ENCODE measurements at places on chromosomes 12 and 14. TPM values are rescaled to one million over a fixed set of nuclear protein-coding genes. Genes with fewer than 3 reads are reported as not detected.
A peak's percentile ranks its signal among the peaks of the same experiment; 100 is the strongest.

DNA sequence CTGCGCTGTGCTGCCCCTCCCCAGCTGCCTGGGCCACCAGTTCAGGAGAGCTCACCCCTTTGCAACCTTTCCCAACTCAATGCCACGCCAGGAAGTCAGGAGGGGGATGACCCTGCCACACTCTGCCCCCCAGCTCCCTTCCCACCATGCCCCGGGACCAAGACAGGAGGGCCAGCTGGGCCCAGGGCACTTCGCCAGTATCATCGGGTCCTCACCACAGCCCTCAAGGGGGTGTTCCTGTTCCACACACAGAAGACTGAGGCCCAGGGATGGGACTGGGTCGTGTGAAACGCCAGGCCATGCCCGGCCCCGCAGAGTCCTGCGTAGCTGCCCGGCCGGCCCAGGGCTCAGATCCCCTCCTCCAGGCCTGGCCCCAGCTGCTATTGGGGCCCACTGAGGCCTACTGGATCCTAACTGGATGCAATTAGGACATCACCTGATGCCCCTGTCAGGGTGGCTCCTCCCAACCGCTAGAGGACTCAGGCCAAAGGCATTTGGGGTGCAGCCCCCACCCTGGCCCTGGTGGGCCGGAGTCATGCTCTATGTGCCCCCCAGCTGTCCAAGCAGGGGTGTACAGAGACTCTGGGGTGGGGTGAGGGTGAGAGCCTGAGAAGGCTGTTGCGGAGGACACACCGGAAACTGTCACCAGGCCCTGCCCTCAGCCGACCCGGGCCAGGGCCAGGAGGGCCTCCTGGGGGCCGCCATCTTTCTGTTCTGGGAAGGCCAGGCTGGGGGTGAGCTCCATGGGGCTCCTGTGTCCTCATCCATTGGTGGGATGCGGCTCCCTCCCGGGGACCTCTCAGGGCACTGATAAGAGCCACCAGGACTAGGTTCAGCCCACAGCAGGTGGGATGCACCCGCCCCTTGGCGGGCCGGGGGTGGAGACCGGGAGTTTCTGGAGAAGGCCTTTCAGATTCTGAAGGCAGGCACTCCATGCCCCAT, 29.3 kb upstream of the ANKRD9 start:
- DNase-seq = no peak
- H3K4me3 ChIP-seq = no peak overlapping the region
- H3K27ac ChIP-seq = no peak overlapping the region
- no peaks in the 10 kb centered on the region for H3K4me1 ChIP-seq
- peaks cover 11% of the 10 kb centered on the region for H3K27me3 ChIP-seq

DNA sequence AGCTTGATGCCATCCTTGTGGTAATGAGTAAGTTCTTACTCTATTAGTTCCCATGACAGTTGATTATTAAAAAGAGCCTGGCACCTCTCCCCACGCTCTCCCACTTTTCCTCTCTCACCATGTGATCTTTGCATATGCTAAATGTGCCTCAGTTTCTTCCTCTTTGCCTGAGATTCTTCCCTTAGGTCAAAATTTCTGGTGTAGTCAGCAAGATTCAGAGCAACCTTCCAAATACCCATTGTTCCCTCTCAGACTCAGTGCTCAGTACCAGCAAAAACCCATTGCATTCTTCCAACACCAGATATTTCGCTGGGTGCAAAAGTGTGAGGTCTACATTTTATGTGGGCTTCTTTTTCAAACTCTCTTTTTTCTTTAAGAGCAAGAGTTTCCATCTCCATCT, 10.8 kb upstream of the USP15 start:
- H3K36me3 ChIP-seq = no peaks in the 10 kb centered on the region
- peaks cover 5% of the 10 kb centered on the region for H3K4me1 ChIP-seq
- no peak for DNase-seq
- H3K27me3 ChIP-seq = no peaks in the 10 kb centered on the region
- H3K27ac ChIP-seq = peak overlapping the region; percentile 65

Gene RAB15
- total RNA-seq = 27.6 TPM

DNA sequence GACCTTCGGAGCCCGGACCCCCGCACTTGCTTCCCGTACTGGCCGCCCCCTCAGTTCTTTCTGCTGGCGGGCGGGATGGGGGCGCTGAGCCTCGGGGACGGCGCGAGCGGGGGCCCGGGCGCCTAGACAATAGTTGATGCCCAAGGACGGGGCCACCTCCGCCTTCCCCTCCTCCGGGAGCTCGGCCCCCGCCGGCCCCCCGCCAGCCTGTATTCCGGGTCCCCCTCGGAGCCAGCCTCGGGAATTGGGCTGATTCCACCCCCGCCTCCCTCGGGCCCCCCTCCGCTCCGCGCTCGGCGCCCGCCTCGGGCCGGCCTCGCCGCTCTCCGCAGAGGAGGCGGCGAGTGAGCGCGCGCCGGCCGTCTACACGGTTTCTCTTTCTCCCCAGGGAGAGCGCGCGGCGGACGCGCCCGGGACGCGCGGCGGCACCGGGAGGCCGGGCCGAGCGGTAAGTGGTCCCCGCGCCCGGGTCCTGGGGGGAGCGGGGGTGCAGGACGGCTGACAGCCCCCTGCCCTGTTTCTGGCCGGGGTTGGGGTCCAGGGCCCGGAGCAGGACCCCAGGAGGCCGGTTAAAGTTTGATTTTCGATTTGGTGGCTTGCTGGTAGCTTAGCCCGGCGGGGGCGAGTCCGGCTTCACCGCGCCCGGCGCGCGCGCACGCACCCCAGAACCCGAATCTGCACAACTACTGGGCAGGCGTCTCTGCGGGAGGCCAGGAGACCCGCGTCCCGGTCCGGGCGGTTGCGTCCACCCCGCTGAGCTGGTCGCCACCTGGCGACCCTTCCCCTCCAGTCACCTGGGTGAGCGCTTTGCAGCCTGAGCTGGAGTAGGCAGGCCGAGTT, 413.7 kb downstream of the PCNX1 start:
- H3K4me1 ChIP-seq = peaks cover 27% of the 10 kb centered on the region
- H3K27ac ChIP-seq = peak overlapping the region; percentile 98
- no peaks in the 10 kb centered on the region for H3K36me3 ChIP-seq
- no peaks in the 10 kb centered on the region for H3K27me3 ChIP-seq
- H3K4me3 ChIP-seq = peak overlapping the region; percentile 94

Gene BATF
- total RNA-seq = not detected

All from progenitor cell of endocrine pancreas (in vitro differentiated cells).